ENCODE measurements at places on chromosomes 4 and X. TPM values are rescaled to one million over a fixed set of nuclear protein-coding genes. Genes with fewer than 3 reads are reported as not detected.

GRCh38 chrX:106581856-106582255 is 29.9 kb upstream of the RADX start:
- H3K27me3 ChIP-seq = no peaks in the 10 kb centered on the region
- H3K4me3 ChIP-seq = no peak overlapping the region
- no peaks in the 10 kb centered on the region for H3K4me1 ChIP-seq
- DNase-seq = no peak
- no peak overlapping the region for H3K27ac ChIP-seq
- no peaks in the 10 kb centered on the region for H3K36me3 ChIP-seq

DNA sequence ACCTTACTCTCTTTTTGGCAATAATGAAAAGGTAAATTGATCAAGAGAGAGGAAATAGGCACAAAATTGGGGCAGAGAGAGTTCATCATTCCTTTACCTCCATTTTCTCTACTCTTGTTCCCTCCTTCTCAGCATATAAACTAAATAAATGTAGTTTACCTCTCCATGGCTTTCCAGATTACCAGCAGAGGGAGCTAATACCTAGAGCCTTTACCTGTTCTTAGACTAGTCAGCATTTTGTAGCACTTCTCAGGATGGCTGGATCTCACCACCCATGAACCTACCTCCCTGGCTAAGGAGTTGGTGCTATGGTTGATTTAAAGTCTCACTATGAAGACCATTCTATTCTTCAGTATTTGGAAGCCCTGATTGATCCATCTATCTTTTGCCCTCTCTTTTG is 15.7 kb downstream of the OFD1 start:
- H3K27ac ChIP-seq = no peak overlapping the region
- H3K4me3 ChIP-seq = no peak overlapping the region
- 0 out of 2 replicates have a peak, but pooled peaks cover 7% of the 10 kb centered on the region for H3K36me3 ChIP-seq
- no peaks in the 10 kb centered on the region for H3K27me3 ChIP-seq
- no peaks in the 10 kb centered on the region for H3K4me1 ChIP-seq

DNA sequence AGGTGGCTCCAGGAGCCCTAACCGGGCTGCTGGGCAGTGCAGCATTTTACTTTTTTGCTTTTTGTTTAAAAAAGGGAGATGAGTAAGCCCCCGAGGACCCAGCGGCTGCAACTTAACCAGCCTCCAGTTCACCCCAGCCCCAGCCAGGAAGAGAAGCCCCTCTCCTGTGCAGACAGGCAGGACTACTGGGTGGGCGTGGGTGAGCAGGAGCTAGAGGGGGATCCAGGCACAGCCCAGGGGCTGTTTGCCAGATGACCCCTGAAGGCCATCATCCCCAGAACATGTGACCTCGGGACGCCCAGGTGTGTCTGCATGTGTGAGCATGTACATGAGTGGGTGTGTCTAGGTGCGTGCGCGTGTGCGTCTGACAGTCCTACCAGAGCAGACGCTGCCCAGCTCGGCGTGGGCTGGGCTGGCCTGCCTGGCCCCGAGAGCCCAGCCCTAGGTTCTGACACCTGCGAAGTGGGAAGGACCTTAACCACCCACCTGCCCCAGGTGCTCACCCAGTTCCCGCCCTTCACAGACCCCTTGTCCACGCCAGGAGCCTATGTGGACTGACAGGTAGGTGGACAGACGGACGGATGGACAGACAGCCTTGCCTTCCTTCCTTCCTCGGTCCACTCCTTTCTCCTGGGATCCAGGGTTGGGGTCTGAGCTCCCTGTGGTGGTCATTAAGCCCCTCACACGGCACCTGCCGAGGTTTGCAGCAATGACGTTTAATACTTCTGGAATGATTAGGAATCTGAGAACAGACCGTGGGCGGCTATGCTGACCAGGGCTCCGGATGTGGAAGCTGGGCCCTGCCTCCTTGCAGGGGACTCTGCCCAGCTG is 7.8 kb upstream of the HAUS3 start:
- no peaks in the 10 kb centered on the region for H3K27me3 ChIP-seq
- no peak for DNase-seq
- peaks cover 5% of the 10 kb centered on the region for H3K4me1 ChIP-seq
- no peak overlapping the region for H3K4me3 ChIP-seq
- no peaks in the 10 kb centered on the region for H3K36me3 ChIP-seq

- DNase-seq = no peak
- no peak overlapping the region for H3K4me3 ChIP-seq
- H3K36me3 ChIP-seq = no peaks in the 10 kb centered on the region
- no peaks in the 10 kb centered on the region for H3K27me3 ChIP-seq
These were observed 330.3 kb upstream of the EPHA5 start for GRCh38 chr4:66000510-66001117.

DNA sequence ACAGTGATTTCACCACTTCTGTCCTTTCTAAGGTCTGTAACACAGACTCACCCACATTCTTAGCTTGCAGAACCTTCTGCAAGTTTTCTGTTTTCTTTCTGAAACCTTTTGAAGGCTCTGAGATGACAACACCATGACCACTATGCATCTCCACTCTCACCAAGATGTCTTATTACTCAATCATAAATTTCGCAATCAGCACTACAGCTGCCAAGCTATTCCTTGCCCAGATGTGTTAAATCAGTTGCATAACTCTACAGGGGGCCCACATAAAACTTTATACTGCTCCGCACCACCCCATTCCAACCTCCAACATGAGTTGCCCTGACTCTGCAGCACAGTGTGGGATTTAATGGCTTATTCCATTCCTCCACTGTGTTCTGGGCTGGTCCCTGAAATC is 229.9 kb downstream of the COL25A1 start:
- no peak overlapping the region for H3K4me3 ChIP-seq
- no peak overlapping the region for H3K27ac ChIP-seq
- no peaks in the 10 kb centered on the region for H3K27me3 ChIP-seq
- no peak for DNase-seq
- no peaks in the 10 kb centered on the region for H3K4me1 ChIP-seq
- peaks cover 8% of the 10 kb centered on the region for H3K36me3 ChIP-seq

- H3K27ac ChIP-seq = 0 out of 2 replicates have a peak overlapping the region, but pooled peaks have one; percentile 36
- no peaks in the 10 kb centered on the region for H3K36me3 ChIP-seq
- peak; percentile 58 for DNase-seq
- 0 out of 2 replicates have a peak, but pooled peaks cover 6% of the 10 kb centered on the region for H3K4me1 ChIP-seq
- H3K4me3 ChIP-seq = no peak overlapping the region
These were observed 29.9 kb upstream of the SOWAHD start for GRCh38 chrX:119728487-119728886.

DNA sequence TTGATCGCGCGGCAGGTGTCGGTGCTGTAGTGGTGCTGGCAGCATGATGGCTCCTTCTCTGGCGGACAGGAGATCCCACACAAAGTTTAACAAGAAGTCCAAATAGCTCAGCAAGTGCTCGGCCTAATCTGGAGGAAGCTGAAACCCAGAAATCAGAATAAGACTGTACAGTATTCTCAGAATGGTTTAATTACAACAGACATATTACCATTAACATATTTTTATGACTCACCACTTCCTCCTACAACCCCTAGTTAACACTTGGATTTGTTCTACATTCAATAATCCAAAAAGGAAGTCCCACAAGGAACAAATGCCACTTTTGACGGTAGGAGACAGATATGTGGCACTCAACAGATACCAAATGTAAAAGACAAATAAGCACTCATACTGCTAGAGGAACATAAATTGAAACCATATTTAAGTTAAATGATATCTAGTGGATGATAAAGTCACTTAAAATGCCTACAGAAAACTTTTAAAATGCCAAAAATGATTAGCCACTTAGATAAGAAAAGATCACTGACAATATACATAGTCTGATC is 91.2 kb downstream of the HUWE1 start:
- DNase-seq = no peak
- H3K27me3 ChIP-seq = no peaks in the 10 kb centered on the region
- no peak overlapping the region for H3K4me3 ChIP-seq
- H3K27ac ChIP-seq = no peak overlapping the region
- H3K4me1 ChIP-seq = no peaks in the 10 kb centered on the region
- peaks cover 61% of the 10 kb centered on the region for H3K36me3 ChIP-seq

The ADGRG4 gene
- total RNA-seq = not detected

The ZNF141 gene
- total RNA-seq = 58.1 TPM

DNA sequence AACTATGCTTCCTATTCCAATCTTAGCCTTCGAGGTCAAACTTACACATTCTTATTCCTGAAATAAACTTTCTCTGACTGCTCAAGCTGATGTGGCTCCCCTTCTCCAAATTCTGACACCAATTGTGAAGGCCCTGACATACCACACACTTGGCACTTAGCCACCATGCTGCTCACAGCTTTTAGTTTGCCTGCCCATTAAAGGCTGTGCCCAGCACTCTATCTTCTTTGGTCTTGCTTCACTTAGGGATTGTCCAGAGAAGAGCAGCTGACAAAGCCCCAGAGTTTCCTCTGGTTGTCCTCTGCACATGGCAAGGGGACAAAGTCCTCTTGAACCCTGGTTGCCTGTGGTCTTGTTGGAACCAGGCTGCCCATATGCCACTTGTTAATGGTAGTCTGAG is 126.1 kb downstream of the ARHGEF9 start:
- DNase-seq = no peak
- H3K4me3 ChIP-seq = no peak overlapping the region
- H3K36me3 ChIP-seq = no peaks in the 10 kb centered on the region
- H3K27me3 ChIP-seq = no peaks in the 10 kb centered on the region
- H3K27ac ChIP-seq = no peak overlapping the region

The ADH1B gene
- not detected for total RNA-seq

- no peak for DNase-seq
- H3K4me1 ChIP-seq = no peaks in the 10 kb centered on the region
- H3K27ac ChIP-seq = no peak overlapping the region
- H3K4me3 ChIP-seq = no peak overlapping the region
These were observed 105.5 kb upstream of the SPOCK3 start for GRCh38 chr4:167339781-167340180.

The BRCC3 gene
- total RNA-seq = 14.1 TPM

DNA sequence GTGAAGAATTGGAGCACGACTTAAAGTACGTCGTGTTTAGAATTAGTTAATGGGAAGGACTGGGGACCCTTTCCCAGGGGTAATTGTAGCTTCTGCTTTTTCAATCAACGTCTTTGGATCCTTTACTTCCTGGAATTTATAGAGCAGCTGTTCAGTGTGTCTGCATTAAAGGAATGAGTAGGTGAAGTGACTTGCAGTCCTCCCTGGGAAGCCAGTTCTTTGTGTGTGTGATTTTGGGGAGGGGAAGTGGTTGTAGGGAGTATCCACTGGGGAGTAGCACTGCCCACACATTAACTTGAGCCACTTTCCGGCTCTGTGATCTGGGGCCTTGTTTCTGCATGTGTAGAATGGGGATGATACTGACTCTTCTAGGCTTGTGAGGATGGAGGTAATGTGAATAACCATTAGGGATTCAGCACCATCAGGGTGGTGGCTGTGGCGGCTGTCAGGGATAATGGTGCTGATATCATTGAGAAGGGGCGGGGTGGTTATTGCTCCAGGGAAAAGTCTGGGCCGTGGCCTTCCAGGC is 54.7 kb downstream of the TMEM131L start:
- DNase-seq = no peak
- peaks cover 44% of the 10 kb centered on the region for H3K4me1 ChIP-seq
- no peak overlapping the region for H3K4me3 ChIP-seq
- H3K27me3 ChIP-seq = no peaks in the 10 kb centered on the region
- peak overlapping the region; percentile 48 for H3K27ac ChIP-seq

- no peak overlapping the region for H3K27ac ChIP-seq
- peaks cover 8% of the 10 kb centered on the region for H3K27me3 ChIP-seq
- no peak overlapping the region for H3K4me3 ChIP-seq
- no peaks in the 10 kb centered on the region for H3K36me3 ChIP-seq
These were observed 2.9 kb downstream of the ANXA5 start for GRCh38 chr4:121693886-121694285.

DNA sequence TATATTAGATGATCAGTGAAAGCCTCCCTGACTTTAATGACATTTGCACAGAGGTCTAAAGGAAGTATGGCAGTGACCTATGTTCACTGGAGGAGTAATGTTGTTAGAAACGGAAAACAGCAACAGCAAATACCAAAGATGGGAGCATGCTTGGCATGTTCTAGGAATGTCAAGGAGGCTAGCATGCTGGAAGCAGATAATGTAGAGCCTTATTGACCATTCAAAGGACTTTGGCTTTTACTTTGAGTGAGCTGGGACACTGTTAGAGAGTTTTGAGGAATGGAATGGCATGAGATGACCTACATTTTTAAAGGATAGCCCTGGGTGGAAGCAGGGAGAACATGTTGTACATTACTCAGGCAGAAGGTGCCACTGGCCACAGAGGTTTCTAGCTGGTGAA is 6.0 kb downstream of the RPA4 start:
- peak; percentile 7 for DNase-seq
- no peaks in the 10 kb centered on the region for H3K36me3 ChIP-seq
- no peak overlapping the region for H3K4me3 ChIP-seq
- no peaks in the 10 kb centered on the region for H3K4me1 ChIP-seq
- no peaks in the 10 kb centered on the region for H3K27me3 ChIP-seq

- no peaks in the 10 kb centered on the region for H3K27me3 ChIP-seq
- no peak for DNase-seq
- no peaks in the 10 kb centered on the region for H3K4me1 ChIP-seq
- H3K27ac ChIP-seq = no peak overlapping the region
These were observed 44.8 kb downstream of the SPANXN3 start for GRCh38 chrX:143472347-143472938.

The IL9R gene
- 1.6 TPM for total RNA-seq

DNA sequence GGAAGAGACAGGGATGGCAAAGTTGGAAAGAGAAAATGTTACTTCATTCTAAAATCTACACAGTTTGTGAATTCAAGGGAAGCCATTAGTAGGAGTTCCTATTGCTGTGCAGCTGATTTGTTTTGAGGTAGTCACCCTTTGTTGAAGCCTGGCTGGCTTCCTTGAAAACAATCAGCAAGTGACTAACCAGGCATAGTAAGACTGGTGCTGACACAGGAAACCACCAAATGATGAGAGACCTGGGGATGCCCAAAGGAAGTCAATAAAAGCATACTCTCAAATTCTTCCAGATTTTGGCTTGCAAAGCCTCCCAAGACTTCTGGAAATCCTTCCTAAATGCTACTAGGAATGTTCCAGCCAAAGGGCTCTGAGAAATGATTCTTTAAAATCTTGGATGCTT is 23.9 kb upstream of the PRDM8 start:
- H3K4me1 ChIP-seq = no peaks in the 10 kb centered on the region
- no peaks in the 10 kb centered on the region for H3K27me3 ChIP-seq
- H3K27ac ChIP-seq = no peak overlapping the region
- H3K4me3 ChIP-seq = no peak overlapping the region
- no peaks in the 10 kb centered on the region for H3K36me3 ChIP-seq

GRCh38 chr4:60962286-60962685 is 237.8 kb upstream of the ADGRL3 start:
- no peak overlapping the region for H3K4me3 ChIP-seq
- H3K27me3 ChIP-seq = no peaks in the 10 kb centered on the region
- H3K4me1 ChIP-seq = no peaks in the 10 kb centered on the region
- H3K36me3 ChIP-seq = no peaks in the 10 kb centered on the region
- peak; percentile 45 for DNase-seq

The TBL1X gene
- 26.9 TPM for total RNA-seq

DNA sequence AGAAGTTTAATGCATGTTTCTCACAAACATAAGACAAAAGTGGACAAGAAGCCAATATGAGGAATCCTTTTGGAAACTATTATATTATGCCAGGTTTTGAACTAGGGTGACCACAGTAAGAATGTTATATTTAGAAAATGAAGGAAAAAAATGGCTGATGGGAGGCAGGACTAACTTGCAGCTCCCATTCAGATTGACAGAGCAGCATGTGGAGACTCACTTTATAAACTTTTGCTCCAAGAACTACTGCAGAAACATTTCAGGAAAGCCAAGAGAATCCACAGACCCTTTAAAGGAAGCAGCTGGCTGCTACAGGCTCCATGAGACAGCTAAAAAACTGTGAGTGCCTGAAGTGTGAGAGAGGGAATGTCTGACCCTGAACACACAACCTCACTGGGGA is 738.6 kb upstream of the GRIA3 start:
- no peak for DNase-seq
- H3K36me3 ChIP-seq = no peaks in the 10 kb centered on the region
- H3K4me3 ChIP-seq = no peak overlapping the region
- no peaks in the 10 kb centered on the region for H3K4me1 ChIP-seq
- no peak overlapping the region for H3K27ac ChIP-seq
- H3K27me3 ChIP-seq = no peaks in the 10 kb centered on the region
